ENCODE measurements at places on chromosomes 2 and 18. TPM values are rescaled to one million over a fixed set of nuclear protein-coding genes. Genes with fewer than 3 reads are reported as not detected.
A peak's percentile ranks its signal among the peaks of the same experiment; 100 is the strongest.

- no peak overlapping the region for H3K27ac ChIP-seq
- H3K4me3 ChIP-seq, result no peak overlapping the region
- no peak for DNase-seq
- H3K4me1 ChIP-seq, result peaks cover 11% of the 10 kb centered on the region
- H3K27me3 ChIP-seq, result no peaks in the 10 kb centered on the region
Measured at GRCh38 chr2:134319596-134320254, 65.9 kb downstream of the MGAT5 start.

DNA sequence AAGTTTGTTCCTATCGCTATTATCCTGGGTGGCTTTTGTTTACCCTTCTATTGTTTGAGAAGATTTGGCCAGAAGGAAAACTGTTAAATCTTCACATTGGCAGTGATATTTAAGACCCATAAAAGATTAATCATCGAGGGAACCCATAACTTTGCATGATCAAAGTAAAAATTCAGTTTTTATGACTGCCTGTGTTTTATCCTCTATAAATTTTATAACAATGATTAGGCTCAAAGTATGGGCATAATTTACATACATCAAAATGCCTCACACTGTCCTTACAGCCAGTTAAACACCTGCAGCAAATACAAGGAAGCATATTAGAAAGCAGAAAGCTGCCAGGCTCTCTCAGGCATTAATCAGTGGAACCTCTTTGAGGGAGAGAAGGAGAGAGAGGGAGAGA lies 289.1 kb downstream of the ICOS start:
- H3K27me3 ChIP-seq, result peaks cover 14% of the 10 kb centered on the region
- H3K27ac ChIP-seq, result no peak overlapping the region
- H3K4me3 ChIP-seq, result no peak overlapping the region

DNA sequence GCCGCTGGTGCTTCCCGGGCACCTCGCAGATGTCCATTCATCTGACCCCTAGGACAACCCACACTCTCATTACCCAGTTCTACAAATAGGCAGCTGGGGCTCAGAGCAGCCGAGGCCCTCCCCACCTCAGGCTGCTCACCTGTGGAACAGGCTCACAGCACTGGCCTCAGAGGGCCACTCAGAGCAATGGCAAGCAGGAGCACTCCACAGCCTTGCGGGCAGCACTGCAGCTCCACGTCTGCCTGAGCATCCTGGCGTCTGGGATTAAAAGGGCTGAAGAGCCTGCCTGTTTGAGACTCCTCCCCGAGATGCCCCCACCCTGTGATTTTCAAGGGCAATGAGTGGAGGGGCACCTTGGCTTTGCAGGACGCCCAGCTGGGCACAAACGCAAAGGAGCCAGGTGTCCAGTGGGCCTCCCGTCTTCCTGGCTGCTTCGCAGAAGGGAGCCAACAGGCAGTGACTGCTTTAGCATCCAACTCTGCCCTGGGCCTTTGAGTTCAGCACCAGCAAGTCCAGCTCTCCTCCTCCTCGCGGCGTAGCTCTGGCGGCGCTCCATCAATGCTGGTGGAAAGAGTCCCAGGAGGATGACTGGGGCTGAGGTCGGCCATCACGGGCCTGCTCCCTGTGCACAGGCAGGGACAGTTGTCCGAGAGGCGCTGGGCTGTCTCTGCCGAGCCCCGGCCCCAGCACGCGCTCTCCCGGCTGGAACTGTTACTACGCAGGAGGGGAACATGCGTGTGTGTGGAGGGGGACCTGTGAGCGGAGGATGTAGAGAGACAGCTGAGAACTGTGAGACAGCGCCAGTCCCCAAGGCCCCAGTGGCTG lies 297.2 kb downstream of the NDUFA10 start:
- H3K4me3 ChIP-seq, result no peak overlapping the region
- peaks cover 12% of the 10 kb centered on the region for H3K27me3 ChIP-seq
- DNase-seq, result no peak
- H3K36me3 ChIP-seq, result no peaks in the 10 kb centered on the region

- no peak overlapping the region for H3K4me3 ChIP-seq
- peaks cover 5% of the 10 kb centered on the region for H3K4me1 ChIP-seq
- DNase-seq, result no peak
- H3K27me3 ChIP-seq, result peaks cover 1% of the 10 kb centered on the region
- no peaks in the 10 kb centered on the region for H3K36me3 ChIP-seq
Measured at GRCh38 chr2:179646862-179647587, 214.4 kb downstream of the ZNF385B start.

GRCh38 chr2:10333966-10334365 lies 31.3 kb downstream of the HPCAL1 start:
- H3K4me3 ChIP-seq, result no peak overlapping the region
- H3K27ac ChIP-seq, result no peak overlapping the region
- no peaks in the 10 kb centered on the region for H3K27me3 ChIP-seq
- no peak for DNase-seq
- peaks cover 5% of the 10 kb centered on the region for H3K36me3 ChIP-seq

DNA sequence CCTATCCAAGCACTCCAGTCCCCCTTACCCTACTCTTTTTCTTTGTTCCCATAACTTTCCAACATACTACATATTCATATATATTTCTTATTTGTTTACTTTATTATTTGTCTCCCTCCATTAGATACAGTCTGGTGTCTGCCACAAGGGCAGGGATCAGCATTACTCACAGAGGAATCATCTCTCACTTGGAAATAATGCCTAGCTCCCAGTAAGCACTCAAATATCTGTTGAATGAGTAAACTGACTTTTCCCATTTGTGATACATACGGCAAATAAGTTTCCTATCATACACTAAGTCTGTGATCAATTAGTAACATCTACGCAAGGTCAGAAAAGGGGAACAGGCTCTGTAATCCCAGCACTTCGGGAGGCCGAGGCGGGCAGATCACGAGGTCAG lies 18.7 kb downstream of the C1D start:
- no peak overlapping the region for H3K4me3 ChIP-seq
- H3K27ac ChIP-seq, result peak overlapping the region; percentile 95
- H3K4me1 ChIP-seq, result peaks cover 75% of the 10 kb centered on the region
- H3K27me3 ChIP-seq, result no peaks in the 10 kb centered on the region

DNA sequence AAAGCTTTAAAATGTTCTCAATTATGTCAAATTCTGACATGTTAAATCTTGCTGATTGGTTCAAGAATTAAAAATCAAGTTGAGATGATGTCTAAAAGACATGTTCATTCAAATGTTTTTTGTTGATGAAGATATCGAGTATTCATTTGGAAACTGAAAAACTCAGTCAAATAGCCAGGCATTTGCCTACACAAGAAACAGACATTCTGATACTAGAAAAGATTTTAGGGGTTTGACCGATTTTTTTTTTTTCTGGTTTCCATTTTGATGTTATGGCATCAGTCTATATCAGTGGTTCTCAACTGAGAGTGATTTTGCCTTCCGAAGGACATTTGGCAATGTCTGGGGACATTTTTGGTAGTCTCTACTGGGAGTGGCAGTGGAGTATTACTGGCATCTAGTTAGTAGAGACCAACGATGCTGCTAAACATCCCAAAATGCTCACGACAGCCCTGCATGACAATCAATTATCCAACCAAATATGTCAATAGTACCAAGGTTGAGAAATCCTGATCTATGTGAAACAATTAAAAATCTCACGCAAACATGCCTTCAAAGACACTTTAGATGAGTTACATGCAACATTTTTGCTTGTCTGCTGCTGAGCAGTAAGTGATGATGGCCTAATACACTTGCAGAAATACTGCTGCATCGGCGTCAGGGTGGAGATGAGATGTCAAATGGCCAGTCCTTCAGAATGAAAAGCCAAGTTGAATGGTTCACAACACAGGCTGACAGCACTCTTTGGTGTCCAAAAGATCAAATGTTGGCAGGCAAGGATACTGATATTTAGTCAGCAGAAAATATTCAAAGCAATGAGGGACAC lies 12.5 kb downstream of the RASGRP3 start:
- no peak for DNase-seq
- H3K27ac ChIP-seq, result no peak overlapping the region
- H3K27me3 ChIP-seq, result peaks cover 12% of the 10 kb centered on the region
- H3K4me3 ChIP-seq, result no peak overlapping the region

DNA sequence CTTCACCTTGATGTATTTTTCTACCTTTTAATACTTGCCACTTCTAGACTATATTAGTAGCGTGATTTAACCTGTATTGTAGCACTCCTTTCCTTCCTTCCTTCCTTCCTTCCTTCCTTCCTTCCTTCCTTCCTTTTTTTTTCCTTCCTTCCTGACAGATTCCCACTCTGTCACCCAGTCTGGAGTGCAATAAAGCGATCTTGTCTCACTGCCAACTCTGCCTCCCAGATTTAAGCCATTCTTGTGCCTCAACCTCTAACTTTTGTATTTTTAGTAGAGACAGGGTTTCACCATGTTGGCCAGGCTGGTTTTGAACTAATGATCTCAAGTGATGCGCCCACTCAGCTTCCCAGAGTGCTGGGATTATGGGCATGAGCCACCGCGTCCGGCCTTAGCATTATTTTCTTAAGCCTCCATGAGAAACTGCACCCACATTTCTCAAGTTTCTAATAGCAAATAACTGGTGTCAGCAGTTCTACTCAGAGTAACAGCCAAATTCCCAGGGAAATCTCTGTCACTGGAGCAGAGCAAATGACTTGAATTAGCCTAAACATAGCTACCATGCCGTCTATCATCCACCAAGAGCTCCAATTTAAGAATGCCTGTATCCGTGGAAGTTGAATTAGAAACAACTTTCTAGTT lies 529.2 kb downstream of the LRP1B start:
- no peaks in the 10 kb centered on the region for H3K36me3 ChIP-seq
- no peaks in the 10 kb centered on the region for H3K4me1 ChIP-seq
- no peaks in the 10 kb centered on the region for H3K27me3 ChIP-seq
- H3K27ac ChIP-seq, result no peak overlapping the region
- DNase-seq, result no peak

- H3K27ac ChIP-seq, result no peak overlapping the region
- no peak overlapping the region for H3K4me3 ChIP-seq
- no peaks in the 10 kb centered on the region for H3K27me3 ChIP-seq
- peaks cover 2% of the 10 kb centered on the region for H3K4me1 ChIP-seq
- H3K36me3 ChIP-seq, result no peaks in the 10 kb centered on the region
Measured at GRCh38 chr2:155021618-155022017, 323.1 kb downstream of the KCNJ3 start.

GRCh38 chr2:234966340-234966739 lies 14.5 kb downstream of the SH3BP4 start:
- no peak for DNase-seq
- H3K36me3 ChIP-seq, result peaks cover 13% of the 10 kb centered on the region
- H3K27me3 ChIP-seq, result no peaks in the 10 kb centered on the region

- no peaks in the 10 kb centered on the region for H3K27me3 ChIP-seq
- peaks cover 40% of the 10 kb centered on the region for H3K36me3 ChIP-seq
- no peak overlapping the region for H3K4me3 ChIP-seq
- no peak for DNase-seq
- no peaks in the 10 kb centered on the region for H3K4me1 ChIP-seq
Measured at GRCh38 chr2:237636578-237636977, 9.2 kb downstream of the LRRFIP1 start.

DNA sequence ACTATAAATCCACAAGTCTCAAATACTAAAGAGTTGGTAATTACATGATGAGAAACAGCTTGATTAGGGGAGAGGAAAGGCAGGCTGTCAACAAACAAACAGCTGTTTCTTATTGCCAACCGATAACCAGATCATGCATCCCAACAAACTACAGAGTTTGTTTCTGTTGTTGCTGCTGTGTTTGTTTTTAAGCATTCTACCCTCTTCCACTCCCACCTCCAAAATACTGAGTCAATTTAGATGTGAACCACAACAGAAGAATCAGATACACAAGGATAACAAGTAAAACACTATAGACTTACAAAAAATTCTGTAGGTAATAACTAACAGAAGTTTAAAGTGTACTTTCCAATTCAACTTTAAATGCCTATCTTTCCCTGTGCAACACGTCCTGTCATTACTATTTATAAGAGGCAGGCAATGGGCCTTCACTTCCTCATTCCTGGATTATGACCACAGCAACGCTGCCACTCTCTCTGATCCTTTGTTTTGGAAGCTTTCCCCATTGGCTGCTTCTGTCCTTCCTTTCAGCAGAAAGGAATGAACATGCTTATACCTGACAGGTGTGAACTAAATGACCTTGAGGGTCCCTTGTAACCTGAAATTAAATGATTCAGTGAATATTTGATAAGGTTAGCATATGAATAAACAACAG lies 152.0 kb downstream of the SRBD1 start:
- no peak overlapping the region for H3K4me3 ChIP-seq
- peak overlapping the region; percentile 87 for H3K27ac ChIP-seq
- DNase-seq, result no peak
- H3K36me3 ChIP-seq, result peaks cover 5% of the 10 kb centered on the region
- H3K27me3 ChIP-seq, result no peaks in the 10 kb centered on the region

DNA sequence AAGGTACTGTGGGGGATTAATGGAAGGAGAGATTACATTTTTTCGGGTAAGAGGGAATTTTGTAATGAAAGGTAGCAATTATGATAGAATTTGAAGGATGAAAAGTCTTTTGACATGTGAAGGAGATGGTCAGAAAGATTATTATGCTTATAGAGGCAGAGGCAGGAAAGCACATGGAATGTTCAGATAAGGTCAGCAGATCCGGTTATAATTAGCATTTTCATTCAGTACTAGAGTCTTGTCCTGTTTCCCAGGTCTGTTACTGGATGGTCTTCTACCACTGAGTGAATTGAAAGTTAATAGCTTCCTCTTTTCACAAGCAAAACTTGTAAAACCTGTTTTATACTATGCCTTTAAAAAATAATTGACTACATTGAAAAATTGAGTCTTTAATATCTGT lies 116.9 kb downstream of the PHLPP1 start:
- H3K27me3 ChIP-seq, result no peaks in the 10 kb centered on the region
- no peak overlapping the region for H3K4me3 ChIP-seq
- peaks cover 18% of the 10 kb centered on the region for H3K4me1 ChIP-seq

- H3K36me3 ChIP-seq, result peaks cover 37% of the 10 kb centered on the region
- H3K4me3 ChIP-seq, result no peak overlapping the region
- H3K27ac ChIP-seq, result no peak overlapping the region
- DNase-seq, result no peak
- no peaks in the 10 kb centered on the region for H3K27me3 ChIP-seq
Measured at GRCh38 chr2:1638281-1638860, 105.9 kb downstream of the PXDN start.

GRCh38 chr2:119856469-119856901 lies 96.8 kb downstream of the PTPN4 start:
- H3K36me3 ChIP-seq, result peaks cover 19% of the 10 kb centered on the region

GRCh38 chr2:207539470-207539869 lies 9.7 kb downstream of the CREB1 start:
- no peak for DNase-seq
- peaks cover 8% of the 10 kb centered on the region for H3K36me3 ChIP-seq
- H3K4me1 ChIP-seq, result peaks cover 11% of the 10 kb centered on the region
- no peak overlapping the region for H3K4me3 ChIP-seq

The STAT4 gene
- total RNA-seq, result 2.4 TPM

The RAB11FIP5 gene
- 25.1 TPM for total RNA-seq

The TUBA3E gene
- not detected for total RNA-seq

The ALPG gene
- total RNA-seq, result not detected

The SERPINB4 gene
- not detected for total RNA-seq

The TLX2 gene
- total RNA-seq, result 0.18 TPM

The SLC30A3 gene
- total RNA-seq, result 3.1 TPM

The CMPK2 gene
- total RNA-seq, result 4.5 TPM
